ENCODE measurements at places on chromosomes 3 and 15.

- H3K4me1 ChIP-seq: peaks cover 5% of the 10 kb centered on the region
- DNase-seq: no peak
Measured at GRCh38 chr15:29822100-29822683, at the start of gene TJP1. Gene TJP1 (minus strand): TSS chr15:29822468. CDS start chr15:29822028, 440 bp downstream.

DNA sequence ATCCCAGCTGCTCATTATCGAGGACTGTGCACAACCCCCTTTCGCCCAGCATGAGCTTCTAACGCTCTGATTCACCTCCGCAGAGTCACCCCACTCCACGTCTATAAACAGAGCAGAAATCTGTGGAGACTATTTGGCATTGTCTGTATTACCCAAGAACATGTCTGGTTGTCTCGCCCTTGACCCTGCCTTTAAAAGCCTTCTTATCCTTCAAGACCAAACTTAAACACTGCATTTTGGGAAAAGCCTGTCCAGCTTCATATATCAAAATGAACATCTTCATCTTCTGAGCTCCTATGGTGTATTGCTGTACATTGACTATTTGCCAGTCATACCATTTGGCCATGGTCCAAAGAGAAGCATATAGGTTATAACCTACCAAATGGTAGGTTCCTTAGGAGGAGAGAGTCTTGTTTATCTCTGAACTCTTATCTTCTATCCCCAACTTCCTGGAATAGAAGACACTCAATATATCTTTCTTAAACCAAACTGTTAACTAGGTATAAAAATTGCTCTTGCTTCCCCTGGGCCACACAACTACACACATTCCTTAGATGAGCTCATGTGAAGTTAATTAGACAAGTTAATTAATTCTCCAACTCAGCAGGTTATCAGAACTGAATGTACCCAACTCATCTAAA is 90.1 kb downstream of the FBN1 start:
- H3K4me3 ChIP-seq: no peak overlapping the region
- no peak for DNase-seq
- peaks cover 33% of the 10 kb centered on the region for H3K27me3 ChIP-seq
- no peaks in the 10 kb centered on the region for H3K4me1 ChIP-seq

GRCh38 chr15:97728791-97729190 is 231.7 kb upstream of the ARRDC4 start:
- no peaks in the 10 kb centered on the region for H3K27me3 ChIP-seq
- no peaks in the 10 kb centered on the region for H3K36me3 ChIP-seq
- no peak for DNase-seq
- H3K4me3 ChIP-seq: no peak overlapping the region
- H3K4me1 ChIP-seq: no peaks in the 10 kb centered on the region

GRCh38 chr3:126512026-126512425 is 5.5 kb downstream of the UROC1 start:
- no peak for DNase-seq
- peaks cover 6% of the 10 kb centered on the region for H3K4me1 ChIP-seq
- no peaks in the 10 kb centered on the region for H3K27me3 ChIP-seq
- no peak overlapping the region for H3K27ac ChIP-seq
- no peaks in the 10 kb centered on the region for H3K36me3 ChIP-seq
- no peak overlapping the region for H3K4me3 ChIP-seq

Measured in T-helper 17 cell (primary cell).